ENCODE measurements at places on chromosomes 5 and 9.

DNA sequence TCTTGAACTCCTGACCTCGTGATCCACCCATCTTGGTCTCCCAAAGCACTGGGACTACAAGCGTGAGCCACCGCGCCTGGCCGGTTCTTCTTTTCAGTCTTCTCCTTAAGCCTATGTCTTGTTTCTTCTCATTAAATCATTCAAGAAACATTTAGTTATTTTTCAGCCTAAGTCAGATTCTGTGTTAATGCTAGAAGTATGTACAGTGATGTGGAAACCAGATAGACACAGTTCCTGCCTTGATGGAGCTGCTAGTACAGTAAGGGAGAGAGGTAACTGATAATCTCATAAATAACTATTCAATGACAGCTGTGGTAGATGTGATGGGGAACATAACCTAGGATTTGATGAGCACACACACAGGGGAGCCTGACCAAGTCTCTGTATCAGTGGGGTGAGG is 46.3 kb upstream of the NR3C1 start:
- no peak for DNase-seq

GRCh38 chr5:78509884-78510769 is 138.4 kb downstream of the LHFPL2 start:
- DNase-seq: peak; percentile 58

DNA sequence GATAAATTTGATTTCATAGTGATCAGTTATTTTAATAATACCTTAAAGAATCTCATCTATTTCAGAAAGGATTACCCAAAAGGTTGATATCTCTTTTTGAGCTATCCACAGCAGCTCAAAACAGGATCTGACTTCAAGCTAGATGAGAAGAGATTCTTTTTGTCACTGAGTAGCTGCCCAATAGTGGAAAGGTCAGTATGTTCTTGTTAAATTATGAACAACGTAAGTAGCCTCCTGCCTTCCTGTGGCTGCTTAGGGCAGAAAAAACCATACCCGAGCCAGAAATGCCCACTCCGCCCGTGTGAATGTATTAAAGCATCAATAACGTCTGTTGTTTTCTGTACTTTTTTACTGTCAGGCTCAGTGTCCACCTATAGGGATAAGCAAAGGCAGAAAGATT is 51.3 kb upstream of the PRUNE2 start:
- no peak for DNase-seq

DNA sequence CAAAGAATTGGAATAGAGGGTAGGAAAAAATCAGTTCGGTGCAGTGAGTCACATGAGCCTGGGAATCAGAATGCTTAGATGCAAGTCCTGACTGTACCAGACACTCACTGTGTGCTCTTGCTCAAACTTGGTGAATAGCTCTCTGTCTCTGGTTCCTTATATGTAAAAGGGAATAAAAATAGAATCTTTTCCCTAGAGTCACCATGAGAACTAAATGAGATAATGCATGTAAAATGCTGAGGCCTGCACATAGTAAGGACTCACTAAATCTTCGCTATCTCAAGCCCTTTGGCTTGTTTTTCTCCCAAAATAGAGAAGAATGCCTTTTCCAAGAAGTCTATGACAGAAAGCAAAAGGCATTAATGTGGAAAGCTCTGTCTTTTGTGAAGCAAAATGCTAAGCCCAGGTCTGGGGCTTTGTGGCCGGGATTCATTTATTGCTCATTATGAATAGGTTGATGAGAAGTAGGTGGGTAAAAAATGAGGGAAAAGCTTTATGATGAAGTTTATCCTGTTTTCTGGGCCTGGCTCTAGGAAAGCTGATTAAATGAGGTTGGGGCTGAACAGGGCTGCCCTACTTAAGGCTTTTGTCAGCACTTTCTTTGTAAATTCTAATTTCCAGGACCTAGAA is 483.3 kb downstream of the DMAC1 start:
- no peak for DNase-seq

GRCh38 chr9:126367139-126367538 is 40.5 kb downstream of the MVB12B start:
- no peak for DNase-seq

DNA sequence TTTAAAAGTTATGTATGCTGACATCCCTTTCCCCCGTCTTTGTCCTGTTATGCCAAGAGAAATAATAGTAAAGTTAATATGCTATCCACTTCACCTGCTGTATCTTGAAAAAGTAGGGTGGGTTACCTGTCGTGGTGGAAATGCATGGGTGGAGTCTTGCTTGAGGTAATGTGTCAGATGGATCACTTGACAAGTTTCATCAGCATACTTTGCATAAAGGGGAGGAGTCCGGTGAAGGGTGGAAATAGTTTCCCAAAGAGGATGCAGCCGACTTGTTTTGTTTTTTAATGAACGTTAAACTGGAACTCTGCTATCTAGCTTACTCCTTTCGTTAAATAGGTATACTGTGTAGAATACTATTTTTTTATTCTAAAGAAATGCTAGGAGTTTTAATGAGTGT is 9.0 kb upstream of the DMRT3 start:
- no peak for DNase-seq

- DNase-seq: no peak
Measured at GRCh38 chr5:100186181-100186580, 349.0 kb upstream of the FAM174A start.

DNA sequence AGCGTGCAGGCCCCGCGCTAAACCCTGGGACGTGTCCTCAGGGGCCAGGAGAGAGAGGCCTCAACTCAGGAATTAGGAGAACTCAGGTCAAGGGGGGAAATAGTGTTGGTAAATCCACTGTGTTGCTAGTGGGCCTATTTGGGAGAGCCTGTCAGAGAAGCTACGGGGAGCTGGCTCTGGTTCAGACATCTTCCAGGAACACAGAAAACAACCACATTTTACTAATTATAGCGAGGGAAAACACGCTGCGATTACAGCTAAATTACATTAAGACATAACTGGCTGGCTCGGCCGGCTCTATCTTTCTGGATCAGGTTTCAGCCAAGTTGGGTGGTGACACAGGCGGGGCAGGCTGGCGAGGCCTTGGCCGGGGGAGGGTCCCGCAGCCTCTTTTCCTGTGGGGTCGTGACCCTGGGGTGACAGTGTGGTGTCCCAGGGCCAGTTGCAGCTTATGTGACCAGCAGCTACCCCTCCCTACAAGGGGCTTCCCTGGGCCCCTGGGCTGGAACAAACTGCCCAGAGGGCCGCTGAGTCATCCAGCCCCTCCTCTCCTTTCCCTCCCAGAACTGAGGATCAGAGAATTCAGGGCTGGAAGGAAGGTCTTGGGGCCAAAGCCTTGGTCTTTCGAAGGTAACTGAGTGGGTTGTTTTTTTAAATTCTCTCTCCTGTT is 75.1 kb downstream of the FGF18 start:
- no peak for DNase-seq

GRCh38 chr9:2615497-2615896 is 6.1 kb upstream of the VLDLR start:
- no peak for DNase-seq

DNA sequence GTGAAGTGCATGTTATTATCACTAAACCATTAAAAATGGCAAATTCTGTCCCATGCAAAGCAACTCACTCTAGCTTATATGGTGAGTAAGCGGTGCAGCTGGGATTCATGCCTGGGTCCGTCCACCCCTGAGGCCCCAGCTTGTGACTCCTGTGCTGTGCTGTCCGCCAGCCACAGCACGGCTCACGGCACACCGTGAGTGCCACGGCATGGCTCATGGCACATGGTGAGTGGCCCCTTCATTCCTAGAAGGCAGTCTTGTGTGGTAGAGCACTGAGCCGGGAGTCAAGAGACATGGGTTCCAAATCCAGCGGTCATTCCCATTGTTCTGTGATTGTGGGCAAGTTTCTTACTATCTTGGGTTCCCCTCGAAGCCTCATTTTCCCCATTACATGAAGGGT is 18.8 kb downstream of the RGS3 start:
- DNase-seq: no peak

GRCh38 chr5:103393101-103393754 is 134.7 kb downstream of the MACIR start:
- no peak for DNase-seq

GRCh38 chr5:147340941-147341340 is 106.1 kb downstream of the STK32A start:
- no peak for DNase-seq

DNA sequence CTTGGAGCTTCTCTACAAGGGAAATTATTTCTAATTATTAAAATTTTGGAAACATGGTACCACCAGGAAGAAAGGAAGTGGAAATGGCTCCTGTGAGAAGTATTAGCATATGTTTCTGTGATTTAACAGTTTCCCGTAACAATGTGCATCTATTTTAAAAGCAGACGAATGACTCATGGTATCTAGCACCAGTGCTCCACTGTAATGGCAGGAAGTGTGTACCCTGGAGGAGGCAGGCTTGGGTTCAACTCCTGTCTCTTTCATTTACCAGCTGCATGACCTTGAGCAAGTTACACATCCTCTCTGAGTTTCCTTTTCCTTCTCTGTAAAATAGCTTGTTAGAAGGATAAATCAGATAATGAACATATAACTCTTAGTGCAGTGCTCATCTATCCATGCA is 41.0 kb upstream of the ANGPTL2 start:
- DNase-seq: no peak

GRCh38 chr9:31336386-31336785 is 1048.1 kb upstream of the ACO1 start:
- DNase-seq: no peak

GRCh38 chr5:121088341-121088740 is 624.2 kb downstream of the PRR16 start:
- DNase-seq: no peak
